Activated CD8-positive, alpha-beta memory T cell treated with anti-CD3 and anti-CD28 coated beads, Interleukin-2, amount 50 U/mL, for 4 hours (primary cell): ENCODE measurements at places on chromosomes 5 and 9.

DNA sequence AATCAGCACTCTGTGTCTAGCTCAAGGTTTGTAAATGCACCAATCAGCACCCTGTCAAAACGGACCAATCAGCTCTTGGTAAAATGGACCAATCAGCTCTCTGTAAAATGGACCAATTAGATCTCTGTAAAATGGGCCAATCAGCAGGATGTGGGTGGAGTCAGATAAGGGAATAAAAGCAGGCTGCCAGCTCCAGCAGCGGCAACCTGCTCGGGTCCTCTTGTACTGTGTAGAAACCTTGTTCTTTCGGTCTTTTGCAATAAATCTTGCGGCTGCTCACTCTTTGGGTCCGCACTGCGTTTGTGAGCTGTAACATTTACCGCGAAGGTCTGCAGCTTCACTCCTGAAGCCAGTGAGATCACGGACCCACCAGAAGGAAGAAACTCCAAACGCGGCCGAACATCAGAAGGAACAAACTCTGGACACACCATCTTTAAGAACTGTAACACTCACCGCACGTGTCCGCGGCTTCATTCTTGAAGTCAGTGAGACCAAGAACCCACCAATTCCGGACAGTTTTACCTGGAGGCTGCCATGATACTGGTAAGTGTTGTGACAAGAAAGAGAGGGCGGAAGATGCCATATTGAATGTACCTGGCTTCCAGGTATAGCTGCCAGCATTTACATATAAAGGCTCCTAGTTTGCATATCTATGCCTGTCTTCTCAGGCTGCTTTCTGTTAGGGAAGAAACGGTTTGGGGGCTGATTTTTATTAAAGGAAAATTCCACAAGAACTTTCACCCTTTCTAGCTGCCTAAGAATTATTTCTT is 758.5 kb upstream of the CTNND2 start:
- DNase-seq: no peak

GRCh38 chr5:180026320-180026719 is 45.2 kb downstream of the RNF130 start:
- DNase-seq: no peak

DNA sequence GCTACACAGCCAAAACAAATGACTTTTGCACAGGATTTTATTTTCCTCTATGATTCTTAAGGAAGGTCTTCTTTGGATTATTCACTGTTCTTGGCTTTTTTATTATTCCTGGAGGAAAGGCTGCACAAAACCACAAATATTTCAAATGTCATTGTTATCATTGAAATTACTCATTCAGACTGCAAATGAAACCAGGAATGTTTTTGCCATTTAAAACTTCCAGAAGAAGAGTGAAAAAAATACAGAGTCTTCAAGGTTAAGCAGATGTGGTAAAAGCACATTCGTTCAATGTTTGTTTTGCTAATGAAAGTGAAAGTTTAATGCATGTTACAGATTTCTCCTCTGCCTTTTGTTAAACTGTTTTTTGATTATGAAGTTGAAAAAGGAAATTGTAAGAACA is 238.2 kb downstream of the TLE4 start:
- no peak for DNase-seq

- DNase-seq: no peak
These were observed 127.1 kb downstream of the KIF4B start for GRCh38 chr5:155140646-155141045.

- DNase-seq: no peak
These were observed 19.5 kb upstream of the RAB14 start for GRCh38 chr9:121220996-121221663.

- DNase-seq: no peak
These were observed 2.8 kb upstream of the NFIB start for GRCh38 chr9:14316602-14317300.

DNA sequence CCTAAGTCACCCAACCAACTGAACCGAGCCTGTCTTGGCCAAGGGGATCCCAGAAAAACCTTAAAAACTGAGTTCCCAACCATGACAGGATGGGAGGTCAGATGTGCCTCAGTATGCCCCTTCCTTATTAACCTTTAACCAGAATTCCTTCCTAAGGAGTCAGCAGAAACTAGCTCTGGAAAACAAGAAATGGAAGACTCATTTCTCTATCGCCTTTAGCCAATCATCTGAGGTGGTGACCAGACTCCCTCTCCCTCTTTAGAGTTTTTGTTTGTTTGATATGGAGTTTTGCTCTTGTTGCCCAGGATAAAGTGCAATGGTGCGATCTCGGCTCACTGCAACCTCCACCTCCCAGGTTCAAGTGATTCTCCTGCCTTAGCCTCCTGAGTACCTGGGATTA is 37.5 kb downstream of the SLC28A3 start:
- DNase-seq: no peak
